Hematopoietic multipotent progenitor cell (in vitro differentiated cells): ENCODE measurements at places on chromosomes 13 and 19.
A peak's percentile ranks its signal among the peaks of the same experiment; 100 is the strongest.

GRCh38 chr13:103866048-103866447 is 799.8 kb upstream of the SLC10A2 start:
- DNase-seq = no peak

DNA sequence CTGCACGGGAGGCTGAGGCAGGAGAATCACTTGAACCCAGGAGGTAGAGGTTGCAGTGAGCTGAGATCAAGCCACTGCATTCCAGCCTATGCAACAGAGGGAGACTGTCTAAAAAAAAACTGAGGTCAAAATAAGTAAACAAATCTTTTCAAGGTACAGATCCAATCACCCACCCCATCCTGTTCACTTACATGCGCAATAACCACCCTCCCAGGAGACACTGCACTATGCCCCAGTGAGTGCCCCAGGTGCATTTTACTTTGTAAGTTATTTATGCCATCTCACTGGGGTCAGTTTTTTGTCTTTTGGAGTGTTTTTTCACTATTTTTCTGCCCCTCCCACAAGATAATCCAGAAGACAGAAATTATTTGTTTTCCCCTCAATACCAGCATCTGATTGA is 6.9 kb upstream of the ZNF253 start:
- no peak for DNase-seq

DNA sequence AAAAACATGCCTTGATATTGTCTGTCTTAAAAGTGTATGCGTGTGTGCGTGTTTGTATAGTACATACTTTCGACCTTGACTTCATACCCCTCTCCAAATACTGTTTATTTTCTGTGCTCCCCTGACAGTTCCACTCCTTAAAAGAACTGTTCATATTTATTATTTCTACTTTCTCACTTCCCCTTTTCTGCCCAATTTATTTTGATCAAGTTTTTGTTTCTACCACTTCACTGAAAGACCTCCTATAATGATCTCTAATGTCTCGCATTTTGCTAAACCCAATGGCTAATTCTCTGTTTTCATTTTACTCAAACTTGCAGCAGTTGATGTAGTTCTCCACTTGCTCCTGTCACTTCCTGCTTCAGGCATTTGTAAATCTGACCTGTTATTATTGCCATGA is 426.1 kb upstream of the KLF12 start:
- DNase-seq = no peak

- DNase-seq = no peak
Measured at GRCh38 chr19:32227561-32228165, 117.7 kb upstream of the ZNF507 start.

DNA sequence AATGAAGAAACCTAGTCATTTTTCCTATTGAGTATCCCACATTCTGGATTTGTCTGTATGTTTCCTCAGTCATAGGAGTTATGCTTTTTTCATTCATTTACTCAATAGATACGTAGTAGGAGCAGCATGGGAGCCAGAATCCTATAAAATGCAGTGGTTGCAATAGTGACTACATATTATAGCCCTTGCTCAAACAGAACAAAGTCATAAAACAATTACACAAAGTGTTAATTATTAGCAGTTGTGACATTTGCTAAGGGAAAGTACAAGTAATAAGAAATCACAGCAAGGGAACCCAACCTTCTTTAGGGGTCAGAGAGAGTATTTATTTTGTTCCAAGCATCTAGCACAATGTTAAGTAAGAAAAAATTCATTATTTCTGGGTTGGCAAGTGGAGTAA is 27.7 kb upstream of the POU4F1 start:
- DNase-seq = no peak

- DNase-seq = peak; percentile 62
Measured at GRCh38 chr13:33251131-33251661, 34.4 kb downstream of the STARD13 start.

- DNase-seq = no peak
Measured at GRCh38 chr13:109963384-109963783, 177.0 kb upstream of the IRS2 start.

- no peak for DNase-seq
Measured at GRCh38 chr13:30802501-30802900, 67.2 kb downstream of the ALOX5AP start.

DNA sequence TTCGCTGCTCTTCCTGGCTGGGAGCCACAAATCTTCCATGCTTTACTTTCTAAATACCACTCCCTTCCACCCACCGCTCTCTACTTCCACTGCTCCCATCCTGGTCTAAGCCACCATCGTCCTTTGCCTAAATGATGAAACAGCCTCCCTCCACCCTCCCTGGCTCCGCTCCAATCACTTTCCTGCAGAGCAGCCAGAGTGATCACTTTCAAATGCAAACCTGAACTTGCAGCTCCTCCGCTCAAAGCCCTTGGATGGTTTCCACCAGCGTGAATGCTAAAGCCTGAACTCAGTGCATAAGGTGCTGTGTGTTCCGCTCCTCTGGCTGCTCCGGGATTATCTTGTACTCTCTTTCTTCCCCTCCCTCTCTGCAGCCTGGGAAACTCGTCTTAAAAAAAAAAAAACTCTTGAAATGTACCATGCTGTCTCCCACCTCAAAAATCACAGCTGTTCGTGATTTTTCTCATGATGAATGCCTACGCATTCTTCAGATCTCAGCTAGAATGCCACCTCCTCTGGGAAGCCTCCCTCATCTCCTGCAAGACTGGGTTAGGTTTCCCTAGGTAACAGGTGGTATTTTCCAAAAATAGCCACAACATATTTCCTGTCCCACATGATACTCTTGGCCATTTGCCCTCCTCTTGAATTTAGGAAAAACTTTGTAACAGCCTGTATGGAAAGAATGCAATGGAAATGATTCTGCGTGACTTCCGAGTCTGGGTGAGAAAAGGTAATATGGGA is 3.7 kb upstream of the SIN3B start:
- DNase-seq = no peak

GRCh38 chr13:74132776-74133656 is 1.2 kb downstream of the KLF12 start:
- DNase-seq = peak; percentile 21

- DNase-seq = no peak
Measured at GRCh38 chr19:51507192-51507591, 5.6 kb upstream of the SIGLEC12 start.

DNA sequence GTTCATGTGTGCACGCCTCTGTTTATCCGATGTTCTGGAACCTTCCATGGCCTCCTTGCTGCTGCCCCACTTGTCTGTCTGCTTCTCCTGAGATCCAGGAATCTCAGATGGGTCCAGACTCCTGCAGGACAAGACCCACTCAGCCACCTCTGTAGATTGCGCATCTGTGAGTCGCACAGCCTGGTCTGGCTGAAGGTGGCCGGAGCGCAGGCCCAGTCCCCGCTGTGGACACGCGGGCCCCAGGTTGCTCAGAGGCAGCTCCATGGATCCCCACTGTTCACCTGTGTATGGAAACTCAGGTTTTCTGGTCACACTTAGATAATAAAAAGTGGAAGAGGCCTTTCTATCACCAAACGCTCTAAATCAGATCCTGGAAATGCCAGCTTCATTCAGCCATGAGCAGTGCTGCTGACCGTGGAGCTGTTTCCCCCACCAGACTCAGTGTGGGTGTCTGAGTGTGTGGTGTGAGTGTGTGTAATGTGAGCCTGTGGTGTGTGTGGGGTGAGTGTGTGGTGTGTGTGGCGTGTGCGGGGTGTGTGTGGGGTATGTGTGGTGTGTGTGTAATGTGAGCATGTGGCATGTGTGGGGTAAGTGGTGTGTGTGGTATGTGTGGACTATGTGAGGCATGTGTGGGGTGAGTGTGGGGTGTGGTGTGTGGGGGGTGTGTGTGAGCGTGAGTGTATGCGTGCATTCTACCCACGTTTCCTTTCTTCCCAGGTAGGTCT is 59.5 kb downstream of the MCF2L start:
- DNase-seq = no peak
